CD8-positive, alpha-beta memory T cell (primary cell): ENCODE measurements at places on chromosomes 2 and 18. TPM values are rescaled to one million over a fixed set of nuclear protein-coding genes. Genes with fewer than 3 reads are reported as not detected.

TGFA gene
- polyA plus RNA-seq, result 3.0 TPM

HOXD9 gene
- not detected for polyA plus RNA-seq

ALLC gene
- polyA plus RNA-seq, result not detected

NCKAP5 gene
- polyA plus RNA-seq, result not detected

CNGA3 gene
- polyA plus RNA-seq, result not detected

PPP1R1C gene
- not detected for polyA plus RNA-seq

SAG gene
- polyA plus RNA-seq, result not detected

CWC22 gene
- 31.0 TPM for polyA plus RNA-seq

DNA sequence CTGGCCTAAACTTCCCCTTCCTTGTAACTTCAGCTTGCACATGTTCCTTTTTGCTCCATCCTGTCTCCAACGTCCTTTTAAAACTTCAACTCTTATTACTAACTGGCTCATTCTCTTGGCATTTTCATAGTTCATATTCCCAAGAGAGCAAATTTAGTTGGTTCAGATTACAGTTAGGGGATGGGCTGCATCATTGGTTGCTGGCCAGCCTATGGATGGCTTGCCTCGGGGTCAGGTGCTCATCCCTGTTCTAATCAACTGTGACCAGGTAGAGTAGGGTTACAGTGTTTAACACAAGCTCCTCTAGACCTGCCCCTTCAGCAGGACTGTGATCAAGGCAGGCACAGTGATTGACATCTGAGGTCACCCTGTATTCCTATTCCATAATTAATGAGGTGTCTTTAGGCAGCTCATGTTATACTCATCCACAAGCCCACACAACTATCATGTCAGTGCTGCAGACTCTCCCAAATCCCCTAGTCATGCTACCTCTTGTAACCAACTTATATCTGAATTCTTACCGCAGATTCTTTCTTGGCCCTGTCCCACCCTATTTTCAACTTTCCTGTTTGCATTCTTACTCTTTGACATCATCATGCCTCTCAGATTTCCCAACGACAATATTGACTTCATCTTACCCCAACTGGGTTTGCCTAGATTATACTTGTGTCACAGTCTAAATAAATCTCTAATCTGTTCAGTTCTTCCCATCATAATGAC lies 293.3 kb downstream of the MTX2 start:
- no peak for DNase-seq

- DNase-seq, result peak; percentile 40
Measured at GRCh38 chr2:240997856-240998705, at the start of gene SNED1. SNED1 (plus strand) TSS chr2:240998618; CDS start chr2:240998838, 220 bp downstream.

DNA sequence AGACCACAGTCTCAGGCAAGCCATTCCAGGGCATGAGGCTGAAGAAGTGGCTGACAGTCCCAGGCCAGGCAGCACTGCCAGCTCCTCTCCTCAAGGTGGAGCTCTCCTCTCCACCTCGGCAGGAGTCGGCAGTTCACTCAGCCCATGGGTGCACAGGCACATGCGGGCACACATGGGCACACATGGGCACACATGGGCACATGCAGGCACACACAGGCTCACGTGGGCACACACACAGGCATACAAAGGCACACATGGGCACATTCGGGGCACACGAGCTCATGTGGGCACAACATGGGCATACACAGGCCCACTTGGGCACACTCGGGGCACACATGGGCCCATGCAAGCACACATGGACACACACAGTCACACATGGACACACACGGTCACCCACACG lies 65.3 kb upstream of the TAF1B start:
- DNase-seq, result no peak

- DNase-seq, result no peak
Measured at GRCh38 chr2:23574919-23575654, 190.1 kb downstream of the KLHL29 start.

GRCh38 chr2:201234663-201235135 lies 25.6 kb upstream of the CASP8 start:
- no peak for DNase-seq

DNA sequence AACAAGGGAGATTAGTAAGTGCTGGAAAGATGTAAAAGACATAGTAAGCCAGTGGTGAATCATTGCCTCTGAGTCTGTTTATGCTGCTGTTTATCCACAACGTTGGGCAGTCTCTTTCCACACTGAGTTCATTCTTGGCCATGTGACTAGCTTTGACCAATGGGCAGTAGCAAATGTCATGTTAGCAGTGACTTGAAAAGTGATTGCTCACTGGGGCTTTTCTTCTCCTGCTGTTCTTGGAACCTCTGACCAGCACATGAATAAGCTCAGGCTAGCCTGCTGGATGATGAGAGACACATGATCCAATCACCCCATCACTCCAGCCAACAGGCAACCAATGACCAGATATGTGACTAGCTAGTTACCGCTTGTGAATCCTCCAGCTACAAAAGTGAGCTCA lies 360.4 kb downstream of the SLC4A3 start:
- no peak for DNase-seq

DNA sequence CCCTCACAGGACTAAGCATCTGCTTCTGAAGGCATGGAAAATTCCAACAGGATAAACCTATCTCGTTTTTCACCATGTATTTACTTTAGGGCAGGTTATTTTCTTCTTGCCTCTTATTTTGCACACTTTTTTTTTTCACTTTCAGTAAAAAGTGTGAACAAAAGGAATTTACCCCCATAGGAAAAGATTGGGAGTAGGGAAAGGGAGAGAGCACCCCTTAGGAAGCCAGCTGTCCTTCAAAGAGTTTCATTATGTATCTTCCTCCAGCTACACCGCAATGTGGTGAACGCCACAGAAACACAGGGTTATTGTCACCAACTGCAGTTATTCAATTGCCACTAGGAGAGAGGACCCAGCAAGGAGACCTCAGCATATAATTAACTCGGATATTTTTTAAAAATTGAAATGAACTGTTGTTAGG lies 286.2 kb upstream of the VRK2 start:
- no peak for DNase-seq

DNA sequence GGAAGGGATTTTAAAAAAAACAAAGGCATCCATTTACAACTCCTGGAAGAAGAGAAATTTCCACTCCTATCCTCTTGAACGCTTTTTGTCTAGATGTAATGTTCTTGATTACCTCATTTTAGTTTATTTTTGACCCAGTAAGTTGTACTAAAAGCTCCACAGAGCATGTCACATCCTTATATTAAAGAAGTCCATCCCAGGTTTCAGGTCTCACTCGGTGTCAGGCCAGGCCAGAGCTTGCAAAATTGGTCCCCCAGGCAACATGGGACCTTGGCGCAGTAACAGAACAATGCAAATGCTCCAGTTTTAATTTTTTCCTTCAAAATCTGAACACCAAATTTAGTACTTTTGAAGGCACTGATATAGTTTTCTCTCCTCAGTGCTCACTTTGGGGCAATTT lies 218.4 kb upstream of the REV1 start:
- no peak for DNase-seq

DNA sequence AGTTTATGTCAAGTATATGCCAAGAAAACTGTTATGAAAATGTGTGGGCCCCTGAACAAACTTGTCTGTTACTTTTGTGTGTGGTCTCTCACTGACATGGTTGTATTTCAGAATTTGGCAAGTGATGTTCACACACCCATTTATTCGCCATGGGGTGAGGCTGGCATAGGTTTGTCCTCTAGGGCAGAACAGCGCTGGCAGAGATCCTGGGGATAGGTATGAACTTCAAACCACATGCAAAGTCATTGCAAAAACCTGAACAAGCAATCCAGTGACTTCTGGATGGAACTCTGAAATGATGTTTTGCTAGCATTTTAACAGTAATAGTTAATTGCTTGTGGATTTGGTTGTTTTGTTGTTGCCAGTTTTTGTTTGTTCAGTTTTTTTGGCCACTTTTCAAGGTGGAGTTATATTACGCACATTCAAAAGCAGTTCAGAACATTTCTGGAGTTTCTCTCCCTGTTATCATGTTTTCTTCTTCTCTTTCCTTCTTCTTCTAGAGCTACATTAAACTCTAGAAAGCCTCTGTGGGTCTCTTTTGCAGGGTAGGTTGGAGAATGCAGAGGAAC lies 78.5 kb downstream of the MDH1 start:
- no peak for DNase-seq

DNA sequence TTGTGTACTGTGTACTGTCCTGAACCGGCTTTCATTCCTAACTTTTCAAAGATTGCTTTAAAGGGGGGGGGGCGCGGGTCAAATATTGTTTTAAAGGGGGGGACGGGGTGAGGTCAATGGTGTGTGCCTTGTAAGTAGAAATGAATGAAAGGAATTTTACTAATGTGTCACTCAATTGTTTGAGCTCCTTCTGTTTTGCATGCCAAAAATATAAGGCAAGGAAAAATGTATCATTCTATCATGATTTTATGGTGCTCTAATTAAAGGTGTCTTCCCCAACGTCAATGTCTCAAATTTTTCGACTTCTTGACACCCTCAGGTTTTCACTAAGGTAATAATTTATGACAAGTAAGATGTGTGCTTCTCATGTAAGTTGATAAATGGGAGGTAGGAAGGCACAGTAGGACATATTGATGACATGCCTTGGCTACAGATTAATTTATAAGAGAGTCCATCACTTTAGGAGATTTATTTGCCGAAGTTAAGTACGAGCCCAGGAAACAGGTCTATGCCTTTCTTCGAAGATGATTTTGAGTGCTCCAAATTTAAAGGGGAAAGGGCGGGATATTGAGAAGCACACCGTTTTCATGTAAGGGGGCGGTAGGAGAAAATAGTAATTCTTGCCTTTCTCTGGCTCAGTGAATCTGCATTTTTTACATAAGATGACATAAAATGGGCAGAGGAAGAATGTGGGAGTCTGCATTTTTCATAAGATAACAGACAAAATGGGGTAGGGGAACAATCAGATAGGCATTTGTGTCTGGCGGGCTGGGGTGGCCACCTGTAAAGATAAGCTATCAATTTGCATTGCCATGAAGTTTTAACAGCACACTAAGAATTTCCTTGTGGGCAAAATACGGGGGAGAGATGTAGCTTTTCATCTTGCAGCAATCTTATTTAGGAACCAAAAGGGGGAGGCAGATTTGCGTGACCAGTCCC lies 1.2 kb upstream of the TRAPPC8 start:
- peak; percentile 11 for DNase-seq

DNA sequence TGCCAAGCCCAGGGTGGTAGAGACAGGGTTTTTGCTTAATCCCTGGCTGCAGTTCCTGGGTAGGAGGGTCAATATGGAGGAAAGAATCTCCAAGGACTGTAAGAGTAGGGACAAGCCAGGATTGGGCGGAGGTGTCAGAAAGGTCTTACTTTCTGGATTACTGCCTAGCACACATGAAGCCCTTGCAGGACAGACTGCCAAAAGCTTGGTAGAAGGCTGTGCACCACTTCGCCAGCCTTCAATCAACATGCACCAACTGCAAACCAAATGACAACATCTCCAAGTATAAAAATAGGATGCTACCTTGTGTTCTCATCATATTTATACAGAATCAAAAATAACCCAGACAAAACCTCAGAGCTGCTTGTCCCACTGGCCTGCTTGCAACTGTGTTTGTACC lies 3.7 kb downstream of the ZNF142 start:
- DNase-seq, result no peak

DNA sequence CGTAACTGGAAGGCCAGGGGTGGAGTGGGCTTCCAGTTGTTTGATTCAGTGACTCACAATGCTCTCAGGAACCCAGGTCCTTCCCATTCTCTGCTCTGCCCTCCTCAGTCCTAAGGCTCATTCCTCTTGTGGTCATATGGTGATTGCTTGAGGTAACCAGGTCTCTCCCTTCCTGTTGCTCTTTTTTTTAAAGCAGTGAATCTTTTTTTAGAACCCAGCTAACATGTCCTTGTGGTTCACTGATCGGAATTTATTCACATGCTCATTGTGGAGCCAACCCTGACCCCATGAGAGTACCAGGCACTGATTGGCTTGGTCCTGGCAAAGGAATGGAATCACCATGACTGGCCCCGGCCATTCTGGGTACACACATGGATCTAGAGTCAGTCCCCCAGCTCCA lies 7.4 kb downstream of the THNSL2 start:
- no peak for DNase-seq

- no peak for DNase-seq
Measured at GRCh38 chr2:128734521-128735295, 416.0 kb upstream of the HS6ST1 start.

GRCh38 chr2:197450465-197450864 lies 2.9 kb upstream of the COQ10B start:
- no peak for DNase-seq

DNA sequence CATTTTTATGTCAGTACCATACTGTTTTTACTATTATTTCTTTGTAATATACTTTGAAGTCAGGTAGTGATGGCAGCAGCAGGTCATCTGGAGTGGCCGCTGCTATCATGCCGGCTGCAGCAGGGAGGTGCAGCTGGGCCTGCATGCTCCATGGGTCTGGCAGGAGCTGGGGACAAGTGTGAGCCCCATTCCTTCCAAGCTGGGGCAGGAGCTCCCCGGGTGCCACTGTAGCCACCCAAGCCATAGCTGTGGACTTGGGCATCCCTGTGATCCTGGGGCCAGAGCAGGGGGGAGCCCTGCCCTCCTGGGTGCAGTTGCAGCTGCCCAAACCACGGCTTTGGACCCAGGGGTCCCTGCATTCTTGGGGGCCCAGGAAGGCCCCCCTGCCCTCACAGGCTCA lies 59.2 kb downstream of the CSRNP3 start:
- no peak for DNase-seq

- DNase-seq, result no peak
Measured at GRCh38 chr18:79248495-79249060, 147.2 kb upstream of the NFATC1 start.

GRCh38 chr18:75455249-75456198 lies 28.0 kb upstream of the SMIM21 start:
- DNase-seq, result no peak

DNA sequence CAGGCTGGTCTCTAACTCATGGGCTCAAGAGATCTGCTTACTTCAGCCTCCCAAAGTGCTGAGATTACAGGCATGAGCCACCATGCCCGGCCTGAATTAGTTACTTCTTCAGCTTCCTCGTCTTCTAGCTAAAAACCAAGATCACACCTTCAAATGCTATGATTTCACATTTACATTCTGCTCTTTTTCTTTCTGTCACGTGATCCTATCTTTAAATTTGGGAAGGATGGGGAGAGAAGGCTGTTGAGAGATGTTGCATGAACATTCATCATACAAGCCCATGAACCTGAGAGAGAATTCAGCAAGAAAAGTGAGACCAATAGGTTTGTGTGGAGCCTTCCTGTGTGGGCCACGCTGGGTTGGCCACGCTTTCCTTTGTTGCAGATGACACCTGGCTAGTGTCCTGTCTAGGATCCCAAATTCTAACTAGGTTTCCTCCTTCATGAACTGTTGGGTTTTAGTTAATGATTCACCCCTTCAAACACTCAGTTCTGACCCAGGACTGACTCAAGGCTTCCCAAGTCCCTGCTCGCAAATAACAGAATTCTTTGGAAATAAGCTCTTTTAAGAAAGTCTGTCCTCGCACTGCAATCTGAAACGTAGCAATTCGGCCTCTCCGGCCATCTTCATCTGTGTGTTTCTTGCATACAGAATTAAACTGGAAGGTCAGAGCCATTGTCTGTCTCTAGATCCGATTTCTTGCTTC lies 57.3 kb upstream of the CREB1 start:
- no peak for DNase-seq
